ENCODE measurements at places on chromosomes 6 and 20.
A peak's percentile ranks its signal among the peaks of the same experiment; 100 is the strongest.

DNA sequence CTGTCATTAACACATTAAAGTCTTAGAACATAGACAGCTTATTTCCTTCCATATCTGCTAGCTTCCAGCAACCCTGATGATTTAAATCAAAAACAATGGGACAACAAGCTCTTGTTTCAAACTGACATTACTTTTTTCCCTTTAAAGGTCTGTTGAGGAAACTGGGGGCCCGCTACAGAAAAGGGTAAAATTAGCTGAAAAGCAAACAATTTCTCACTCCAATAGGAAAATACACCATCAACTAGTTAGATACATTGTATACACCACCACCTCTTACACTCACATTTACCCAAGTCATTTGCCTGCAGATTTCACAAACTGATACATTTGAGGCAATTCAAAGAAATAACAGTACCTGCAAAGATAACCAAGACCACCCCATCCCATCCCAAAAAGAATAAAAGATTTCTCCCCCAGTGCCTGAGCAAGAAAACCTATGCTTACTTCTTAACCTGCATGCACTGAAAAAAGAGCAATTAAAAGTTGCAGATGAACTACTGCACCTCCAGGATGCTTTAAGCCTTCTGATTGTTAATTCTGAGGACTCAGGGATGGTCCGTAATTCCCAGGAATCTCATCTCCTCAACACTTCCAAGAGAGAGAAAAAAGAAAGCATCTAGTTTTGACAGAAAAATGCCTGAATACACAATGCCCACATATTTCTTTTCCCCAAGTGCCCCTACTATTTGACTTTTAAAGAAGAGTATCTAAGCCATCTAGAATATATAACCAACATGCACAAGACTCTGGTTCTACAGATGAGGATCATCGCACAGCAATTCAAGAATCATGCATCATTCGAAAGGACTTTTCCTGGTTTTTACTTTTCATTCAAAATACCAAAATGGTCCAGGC lies 5.6 kb downstream of the ZMYND8 start:
- no peak for DNase-seq

GRCh38 chr6:108735310-108736001 lies 112.8 kb upstream of the ARMC2 start:
- no peak for DNase-seq

DNA sequence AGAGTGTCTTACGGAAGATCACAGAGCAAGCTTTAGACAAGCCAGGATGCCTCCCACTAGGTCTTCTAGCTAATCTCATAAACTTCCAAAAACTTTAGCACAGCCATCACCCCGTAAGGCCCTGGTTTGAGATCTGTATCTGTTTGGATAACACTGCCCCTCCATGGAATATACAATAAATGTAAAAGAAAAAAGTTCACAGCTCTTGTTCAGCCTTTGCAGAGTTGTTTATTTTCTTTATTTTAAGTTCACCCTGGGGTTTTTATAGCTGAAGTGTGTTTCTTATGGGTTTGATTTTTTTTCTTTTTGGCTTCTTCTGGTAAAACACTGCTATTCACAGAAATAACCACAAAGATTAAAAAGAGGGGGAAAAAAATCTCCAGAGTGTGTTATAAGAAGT lies 125.6 kb downstream of the EYA2 start:
- DNase-seq = no peak

GRCh38 chr6:142693441-142693840 lies 251.5 kb downstream of the HIVEP2 start:
- no peak for DNase-seq

DNA sequence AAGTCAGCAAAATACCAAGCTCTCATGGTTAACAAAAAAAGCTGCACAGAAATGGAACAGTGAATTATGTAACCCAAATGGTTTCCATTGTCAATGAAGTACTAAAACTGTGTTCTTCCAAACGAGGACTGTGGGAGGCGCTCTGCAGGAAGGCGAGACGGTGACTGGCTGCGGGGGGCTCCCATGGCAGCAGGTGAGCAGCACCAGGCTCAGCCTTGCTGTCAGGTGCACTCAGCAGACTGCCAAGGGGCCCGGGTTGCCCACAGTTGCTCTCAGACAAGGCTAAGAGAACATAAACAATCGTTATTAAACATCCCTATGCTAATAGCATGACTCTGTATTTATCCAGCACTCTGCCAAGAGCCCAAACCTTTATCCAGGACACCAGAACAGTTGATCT lies 630.3 kb upstream of the ARID1B start:
- DNase-seq = no peak

DNA sequence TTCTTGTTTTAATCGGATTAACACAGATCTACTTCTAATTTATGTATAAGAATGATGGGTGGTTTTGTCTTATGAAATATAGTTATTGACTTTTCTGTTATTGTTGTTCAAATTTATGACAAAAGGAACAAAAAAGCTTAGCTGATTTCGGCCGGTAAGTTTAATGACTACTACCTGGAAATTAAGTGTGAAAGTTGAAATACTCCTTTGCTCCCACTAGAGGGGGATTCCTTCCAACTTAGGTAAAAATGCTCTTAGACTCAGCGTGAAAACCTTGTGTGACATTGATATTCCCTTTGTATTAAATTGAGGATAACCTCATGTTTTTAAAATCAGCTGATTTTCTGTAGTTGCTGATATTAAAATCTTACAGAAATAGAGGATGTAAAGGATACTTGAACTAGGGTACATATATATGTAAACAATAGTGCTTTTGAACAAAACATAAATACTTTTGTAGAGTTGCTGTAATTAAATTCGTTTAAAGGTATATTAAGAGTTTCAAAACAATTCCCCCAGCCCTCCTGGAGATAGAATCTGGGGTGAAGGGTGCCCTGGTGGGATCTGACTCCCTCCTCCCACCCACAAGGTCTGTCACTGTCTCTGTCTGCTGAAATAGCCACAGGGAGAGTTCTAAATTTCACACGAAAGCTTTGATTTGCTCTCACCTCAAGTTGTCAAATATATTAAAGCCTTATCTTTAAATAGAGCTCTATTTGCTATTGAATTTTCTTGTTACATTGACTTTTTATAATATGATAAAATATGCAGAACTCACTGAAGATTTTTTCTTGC lies 257.5 kb downstream of the ARID1B start:
- DNase-seq = peak; percentile 66

GRCh38 chr20:31605031-31605901 lies at the start of gene ID1:
Gene ID1 (plus strand): TSS chr20:31605289. CDS start chr20:31605388, 99 bp downstream.
- peak; percentile 100 for DNase-seq

- DNase-seq = no peak
These were observed 32.4 kb downstream of the WRNIP1 start for GRCh38 chr6:2797564-2798031.

- no peak for DNase-seq
These were observed 307.5 kb upstream of the SULF2 start for GRCh38 chr20:48092596-48093280.

- DNase-seq = peak; percentile 44
These were observed 36.9 kb upstream of the CD2AP start for GRCh38 chr6:47440719-47441118.

DNA sequence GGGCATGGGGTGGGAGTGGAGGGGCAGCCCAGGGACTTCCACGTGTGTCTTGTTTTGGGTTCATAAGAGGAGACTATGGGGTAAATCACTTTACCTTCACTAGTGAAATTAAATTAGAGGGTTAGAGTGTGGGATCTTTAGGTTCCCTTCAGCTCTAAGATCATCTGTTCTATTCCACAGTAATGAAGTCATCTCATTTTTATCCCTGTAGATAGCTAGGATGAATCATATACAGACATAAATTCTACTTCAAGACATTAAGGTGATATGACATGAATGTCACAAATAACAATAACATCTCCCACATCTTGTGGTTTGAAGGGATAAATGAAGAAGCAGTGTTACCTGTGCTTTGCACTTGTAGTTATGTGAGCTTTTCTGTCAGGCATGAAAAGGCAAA lies 83.8 kb downstream of the ELOVL4 start:
- DNase-seq = no peak

GRCh38 chr6:122276637-122277036 lies 122.8 kb upstream of the HSF2 start:
- DNase-seq = no peak

- DNase-seq = peak; percentile 68
These were observed 38.5 kb downstream of the SOD2 start for GRCh38 chr6:159654483-159655098.

DNA sequence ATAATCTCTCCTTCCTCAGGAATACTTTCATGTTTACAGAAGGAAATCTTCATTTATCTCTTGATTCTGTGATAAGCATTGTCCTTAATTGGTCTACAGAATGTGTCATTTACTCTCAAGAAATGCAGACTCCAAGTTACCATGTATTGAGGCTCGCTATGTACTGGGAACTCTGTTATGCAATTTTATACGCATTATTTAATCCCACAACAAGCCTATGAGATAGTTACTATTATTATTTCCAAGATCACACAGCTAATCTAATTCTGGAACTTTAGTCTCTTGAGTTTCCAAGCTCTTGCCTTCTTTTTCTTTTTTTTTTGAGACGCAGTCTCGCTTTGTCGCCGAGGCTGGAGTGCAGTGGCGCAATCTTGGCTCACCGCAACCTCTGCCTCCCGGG lies 30.0 kb upstream of the RAB23 start:
- DNase-seq = no peak

DNA sequence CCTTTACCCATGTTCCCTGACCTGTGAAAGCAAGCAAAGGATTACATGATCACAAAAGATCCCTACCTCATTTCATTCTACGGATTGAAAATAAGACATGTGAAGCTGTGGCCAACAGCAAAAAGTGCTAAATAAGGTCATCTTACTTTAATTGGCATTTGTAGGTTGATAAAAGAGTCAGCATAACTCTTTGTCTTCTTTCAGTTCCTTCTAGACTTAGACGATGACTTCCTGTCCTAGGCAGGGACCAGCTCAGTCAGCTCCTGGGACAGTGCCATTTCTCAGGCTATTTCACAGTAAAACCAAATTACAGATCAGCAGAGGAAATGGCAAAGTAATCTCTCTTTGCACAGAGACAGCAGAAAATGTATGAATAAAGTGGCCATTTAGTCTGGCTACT lies 480.7 kb downstream of the RFPL4B start:
- DNase-seq = no peak

- DNase-seq = no peak
These were observed 14.4 kb downstream of the DUSP22 start for GRCh38 chr6:306641-307061.

- no peak for DNase-seq
These were observed 182.7 kb downstream of the TAF4 start for GRCh38 chr20:61882716-61883615.

- no peak for DNase-seq
These were observed 105.0 kb upstream of the ZNF184 start for GRCh38 chr6:27577922-27578321.

- no peak for DNase-seq
These were observed 5.0 kb downstream of the NHSL1 start for GRCh38 chr6:138494312-138494711.

DNA sequence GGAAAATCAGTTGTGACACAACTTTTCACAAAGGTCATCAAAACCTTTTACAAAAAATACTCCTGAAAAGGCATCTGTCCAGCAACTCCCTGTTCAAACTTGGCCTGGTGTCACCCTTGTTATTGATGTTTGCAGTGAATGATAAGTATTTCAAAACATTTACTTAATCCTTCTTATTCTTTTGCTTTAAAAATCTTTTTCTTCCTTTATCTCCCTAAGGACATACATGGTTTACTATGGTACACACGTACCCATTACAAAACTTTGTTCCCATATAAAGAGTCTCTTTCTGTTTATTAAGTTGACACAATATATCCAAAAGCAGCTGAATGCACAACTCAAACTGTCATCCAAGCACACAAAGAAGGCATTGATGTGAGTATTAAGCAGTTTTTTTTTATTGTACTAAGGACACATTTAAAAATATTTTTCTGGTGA lies 17.5 kb downstream of the GSTA2 start:
- no peak for DNase-seq

GRCh38 chr6:56595490-56596122 lies 47.1 kb downstream of the DST start:
- peak; percentile 61 for DNase-seq

- no peak for DNase-seq
These were observed 17.1 kb upstream of the C20orf144 start for GRCh38 chr20:33645072-33645358.

DNA sequence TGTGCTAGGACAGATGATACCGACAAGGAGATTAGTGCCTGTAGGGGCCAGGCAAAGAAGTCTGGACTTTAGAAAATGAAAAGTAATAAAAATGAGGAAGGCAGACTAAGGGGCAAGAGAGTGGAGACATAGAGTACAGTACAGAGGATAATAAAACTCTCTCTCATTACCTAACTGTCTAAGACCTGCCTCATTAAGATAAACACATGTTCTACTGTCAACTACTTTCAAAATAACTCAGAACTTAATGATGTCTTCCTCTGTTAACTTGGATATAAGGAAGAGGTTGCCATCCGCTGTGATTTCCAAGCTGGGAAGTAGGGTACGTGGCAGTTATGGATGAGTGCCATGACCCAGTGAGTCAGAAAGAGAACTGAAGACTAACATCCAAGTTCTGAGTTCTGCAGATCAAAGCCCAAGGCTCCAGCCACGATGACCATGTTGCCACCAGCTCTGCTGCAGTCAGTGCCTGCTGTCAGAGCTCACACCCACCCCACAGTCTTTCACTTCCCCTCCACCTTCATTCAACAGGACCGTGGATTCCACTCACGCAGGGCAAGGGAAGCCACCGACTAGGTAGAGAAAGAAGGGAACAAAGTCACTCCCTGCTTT lies 81.8 kb downstream of the KIF16B start:
- DNase-seq = no peak

DNA sequence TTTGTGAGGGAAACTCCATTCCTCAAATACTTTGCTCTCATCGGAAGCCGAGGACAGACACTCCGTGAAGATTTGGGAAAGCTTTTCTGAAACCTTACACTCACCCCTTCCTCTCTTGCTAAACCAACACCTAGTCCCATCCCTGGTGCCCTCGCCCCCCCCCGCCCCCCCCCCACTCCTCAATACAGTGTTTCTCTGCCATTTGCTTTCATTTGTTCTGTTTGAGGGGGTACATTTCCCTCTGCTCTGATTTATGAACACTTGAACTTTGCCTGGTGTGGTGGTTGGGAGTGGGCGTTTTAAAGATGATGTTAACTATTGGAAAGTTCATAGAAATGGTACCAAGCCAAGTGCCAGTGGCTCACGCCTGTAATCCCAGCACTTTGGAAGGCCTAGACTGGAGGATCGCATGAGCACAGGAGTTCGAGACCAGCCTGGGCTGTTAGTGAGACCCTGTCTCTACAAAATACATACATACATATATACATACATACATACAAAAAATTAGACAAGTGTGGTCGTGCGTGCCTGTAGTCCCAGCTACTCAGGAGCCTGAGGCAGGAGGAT lies 1.1 kb downstream of the RAB32 start:
- DNase-seq = no peak

DNA sequence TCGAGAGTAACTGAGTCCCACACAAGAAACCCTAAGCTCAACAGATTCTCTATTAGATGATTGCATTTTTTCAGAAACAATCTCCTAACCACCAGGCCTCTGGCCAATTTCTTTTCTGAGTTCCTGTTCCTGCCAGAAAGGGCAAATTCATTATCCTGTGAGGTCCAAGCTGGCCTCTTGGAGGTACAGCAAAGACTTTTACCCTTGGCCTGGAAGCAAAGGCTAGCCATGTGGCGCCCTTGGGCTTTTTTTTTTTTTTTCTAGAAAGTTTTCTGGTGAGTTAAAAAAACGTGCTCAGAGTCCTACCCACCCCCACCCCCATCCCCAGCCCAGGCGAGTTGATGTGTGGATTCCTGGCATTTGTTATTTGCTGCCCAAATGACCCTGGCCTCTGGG lies 59.0 kb upstream of the EEF1A1 start:
- DNase-seq = no peak

GRCh38 chr20:58651946-58652605 lies 993 bp downstream of the STX16 start:
- peak; percentile 51 for DNase-seq

GRCh38 chr20:63089051-63089907 lies 82.5 kb upstream of the BHLHE23 start:
- no peak for DNase-seq

All from NCI-H146 (cell line).